ENCODE measurements at places on chromosomes 7 and 10.

GRCh38 chr10:369684-370448 lies 234.6 kb downstream of the ZMYND11 start:
- DNase-seq: no peak

DNA sequence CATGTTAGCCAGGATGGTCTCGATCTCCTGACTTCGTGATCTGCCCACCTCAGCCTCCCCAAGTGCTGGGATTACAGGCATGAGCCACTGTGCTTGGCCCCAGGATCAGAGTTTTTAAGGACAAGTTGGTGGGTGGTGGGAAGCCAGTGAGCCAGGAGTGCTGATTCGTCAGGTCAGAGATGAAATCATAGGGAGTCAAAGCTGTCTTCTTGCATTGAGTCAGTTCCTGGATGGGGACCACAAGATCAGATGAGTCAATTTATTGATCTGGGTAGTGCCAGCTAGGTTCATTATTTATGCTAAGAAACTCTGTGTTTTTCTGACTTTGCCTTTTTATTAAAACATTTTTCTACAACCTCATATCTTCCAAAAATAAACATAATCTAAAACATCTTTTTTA lies 423.8 kb downstream of the ARL4A start:
- DNase-seq: no peak

DNA sequence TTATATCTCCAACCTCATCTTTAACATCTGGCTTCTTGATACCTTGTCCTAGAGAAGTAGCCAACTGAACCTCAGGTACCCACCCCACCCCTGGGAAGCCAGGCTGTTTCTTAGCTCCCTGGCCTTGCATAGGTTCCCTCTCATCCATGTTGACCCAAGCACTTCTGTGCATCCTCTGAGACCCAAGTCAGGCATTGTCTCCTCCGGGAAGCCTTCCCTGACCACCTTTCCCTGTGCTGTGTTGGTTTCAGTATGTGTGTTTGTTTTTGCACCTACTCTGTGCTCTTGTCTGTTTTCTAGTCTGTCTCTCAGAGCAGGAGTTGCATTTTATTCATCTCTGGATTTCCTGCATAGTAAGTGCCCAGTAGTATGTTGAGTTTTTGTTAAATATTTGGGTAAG lies 93.4 kb upstream of the ANLN start:
- DNase-seq: no peak

DNA sequence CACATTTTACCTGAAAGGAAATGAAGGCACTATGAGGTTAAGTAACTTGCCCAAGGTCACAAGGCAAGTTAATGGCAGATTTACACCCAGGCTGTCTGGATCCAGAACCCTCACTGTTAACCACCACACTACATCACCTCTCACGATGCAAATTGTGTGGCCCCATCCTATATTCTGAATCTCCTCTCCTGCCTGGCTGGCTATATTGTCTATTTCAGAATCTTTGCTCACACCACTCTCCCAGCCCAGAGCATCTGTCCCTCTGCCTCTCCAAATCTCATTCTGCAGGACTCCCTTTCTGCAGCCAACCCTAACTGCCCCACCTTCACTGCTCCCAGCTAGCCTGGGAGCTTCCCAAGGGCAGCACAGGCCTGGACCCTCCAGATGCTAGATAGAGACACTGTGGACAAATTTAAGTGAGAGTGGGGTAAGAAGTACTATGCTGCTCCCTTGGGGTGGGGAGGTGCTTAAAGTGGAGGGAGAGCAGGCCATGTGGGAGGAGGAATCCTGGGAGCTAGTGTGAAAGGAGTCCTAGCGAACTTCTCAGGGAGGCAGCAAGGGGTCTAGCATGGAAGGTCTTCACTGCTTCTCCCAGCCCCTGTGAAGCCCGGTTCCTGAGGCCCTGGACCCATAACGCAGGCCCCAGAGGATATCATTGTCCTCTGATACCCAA lies 786 bp downstream of the CUEDC2 start:
- no peak for DNase-seq

GRCh38 chr7:57181281-57181680 lies 49.0 kb upstream of the ZNF479 start:
- no peak for DNase-seq

GRCh38 chr10:98258683-98259454 lies 9.1 kb downstream of the LOXL4 start:
- no peak for DNase-seq

GRCh38 chr10:42755556-42756093 lies 27.0 kb upstream of the BMS1 start:
- no peak for DNase-seq

DNA sequence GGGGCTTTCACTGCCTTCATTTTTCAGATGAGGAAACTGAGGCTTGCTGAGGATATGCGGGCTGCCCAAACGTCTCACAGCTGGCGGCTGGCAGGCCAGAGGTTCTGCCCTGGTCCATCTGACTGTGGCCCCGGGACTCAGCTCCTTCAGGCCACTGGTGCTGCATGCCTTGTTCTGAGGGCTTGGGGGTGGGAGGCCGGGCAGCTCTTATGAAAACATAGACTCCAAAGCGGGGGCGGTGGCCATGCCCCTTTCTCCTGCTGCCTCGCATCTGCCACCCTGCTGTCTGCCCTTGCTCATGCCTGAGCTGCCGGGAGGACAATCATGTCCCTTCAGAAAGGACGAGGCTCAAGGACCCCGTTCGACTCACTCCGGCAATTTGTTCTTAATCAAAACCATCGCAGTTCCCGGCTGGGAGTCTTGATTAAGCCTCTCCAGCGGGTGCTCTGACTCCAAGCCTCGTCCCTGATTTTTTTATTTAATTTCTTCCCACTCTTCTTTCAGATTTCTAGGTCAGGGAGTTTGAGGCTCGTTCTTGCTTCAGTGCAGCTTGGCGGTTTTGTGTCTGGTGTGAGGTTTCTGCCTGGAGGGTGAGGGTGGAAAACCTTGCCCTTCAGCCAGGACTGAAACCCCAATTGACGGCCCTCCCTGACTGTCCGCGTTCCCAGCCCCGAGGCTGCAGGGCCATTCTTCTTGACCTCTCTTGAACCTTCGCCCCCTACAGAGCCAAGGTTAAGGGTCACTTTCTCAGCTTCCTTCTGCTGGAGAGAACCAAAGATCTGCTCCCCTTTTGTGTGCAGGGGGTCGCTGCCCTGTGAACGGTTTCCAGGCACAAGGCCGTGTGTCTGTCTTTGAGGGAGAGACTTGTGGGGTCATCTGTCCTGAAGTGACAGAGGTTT lies 120.8 kb downstream of the DNAJB6 start:
- no peak for DNase-seq

DNA sequence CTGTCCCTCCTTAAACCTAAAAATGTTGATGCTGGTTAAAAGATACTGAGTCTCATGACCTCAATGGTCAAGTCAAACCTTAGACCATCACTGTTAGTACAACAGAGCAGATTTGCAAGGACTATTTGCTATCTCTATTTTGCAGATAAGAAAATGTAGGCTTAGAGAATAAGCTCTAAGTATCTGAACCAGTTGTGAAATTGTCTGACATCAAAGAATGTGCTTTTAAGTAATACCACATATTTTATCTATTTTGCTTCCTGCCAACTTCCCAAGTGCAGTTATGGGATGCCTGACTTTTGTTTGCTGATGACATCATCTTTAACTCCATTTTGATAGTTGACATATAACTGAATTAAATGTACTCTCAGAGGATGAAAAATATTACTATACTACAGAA lies 83.6 kb upstream of the TMEM106B start:
- DNase-seq: no peak

- DNase-seq: no peak
These were observed 107.3 kb upstream of the TMEM72 start for GRCh38 chr10:44803862-44804261.

Measured in left kidney (tissue), 8 donors.